T-cell (primary cell): ENCODE measurements at places on chromosomes 11 and 22.

- no peak for DNase-seq
Measured at GRCh38 chr22:34501366-34501965, 564.5 kb upstream of the ISX start.

GRCh38 chr11:65504674-65505465, 6.0 kb downstream of the MALAT1 start:
- DNase-seq: no peak

DNA sequence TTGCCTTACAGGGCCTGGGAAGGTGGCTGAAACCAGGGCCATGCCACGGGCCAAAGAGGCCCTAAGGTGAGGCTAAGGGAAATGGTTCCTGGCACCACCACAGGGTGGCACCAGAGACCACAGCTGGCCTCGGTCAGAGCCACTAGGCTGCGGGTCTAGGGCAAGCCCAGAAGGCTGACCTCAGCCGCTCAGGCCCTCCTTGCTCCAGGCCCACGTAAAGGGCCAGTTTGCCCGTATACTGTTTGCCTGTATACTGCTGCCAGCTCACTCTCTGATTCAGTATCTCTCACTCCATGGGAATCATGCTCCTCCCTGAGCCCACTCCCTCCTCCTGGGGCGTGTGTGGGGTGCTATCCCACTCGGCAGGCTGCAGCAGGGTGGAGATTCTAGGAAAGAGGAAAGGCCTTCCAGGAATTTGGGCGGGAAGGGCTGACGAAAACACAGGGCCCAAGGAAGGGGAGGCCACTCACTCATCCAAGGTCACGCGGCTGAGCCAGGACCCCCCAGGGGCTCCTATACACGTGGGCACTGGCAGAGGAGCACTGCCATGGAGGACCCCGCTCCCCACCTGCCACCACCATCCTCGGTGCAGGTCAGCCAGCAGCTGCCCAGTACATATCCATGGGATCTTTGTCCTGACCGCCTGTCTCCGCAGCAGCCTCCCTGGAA, 62.4 kb downstream of the NECTIN1 start:
- DNase-seq: peak; percentile 28

GRCh38 chr11:37572491-37573171, 974.6 kb upstream of the RAG2 start:
- DNase-seq: no peak

- DNase-seq: no peak
Measured at GRCh38 chr11:79198898-79199250, 242.0 kb downstream of the TENM4 start.

GRCh38 chr11:36196411-36196998, 92.7 kb downstream of the COMMD9 start:
- no peak for DNase-seq

DNA sequence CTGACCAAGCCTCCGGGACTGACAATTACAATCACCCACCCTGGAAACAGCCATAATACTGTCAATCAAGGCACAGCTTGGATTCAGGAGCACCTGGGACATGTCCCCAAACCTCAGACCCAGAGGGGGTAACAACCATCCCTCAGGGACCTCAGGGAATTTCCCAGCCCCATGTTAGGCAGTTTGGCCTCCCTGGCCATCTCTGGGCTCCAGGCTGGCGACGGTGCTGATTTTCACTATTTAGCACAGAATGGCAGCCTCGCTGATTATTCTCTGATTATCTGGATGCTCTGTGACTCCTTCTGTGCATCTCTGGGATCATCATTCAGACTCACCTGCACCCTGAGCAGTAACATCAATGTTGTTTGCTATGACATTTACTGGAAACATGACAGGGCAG, 45.8 kb upstream of the VPREB1 start:
- DNase-seq: no peak

- DNase-seq: no peak
Measured at GRCh38 chr11:15882876-15883454, 473.4 kb downstream of the SOX6 start.

- DNase-seq: no peak
Measured at GRCh38 chr11:128942817-128943427, at the start of gene TP53AIP1. Gene TP53AIP1 (minus strand): TSS chr11:128942871. CDS start chr11:128937818, 5,053 bp downstream.

GRCh38 chr11:113814181-113814580, 34.6 kb downstream of the CLDN25 start:
- DNase-seq: no peak

- no peak for DNase-seq
Measured at GRCh38 chr11:45704635-45705034, 39.2 kb upstream of the CHST1 start.
